ENCODE measurements at places on chromosomes 7 and 10. TPM values are rescaled to one million over a fixed set of nuclear protein-coding genes. Genes with fewer than 3 reads are reported as not detected.

The CNPY1 gene
- total RNA-seq = not detected

The GIMAP2 gene
- 4.7 TPM for total RNA-seq

The TMEM176B gene
- 7.3 TPM for total RNA-seq

The FFAR4 gene
- total RNA-seq = 0.61 TPM

The EPHA1 gene
- 21.6 TPM for total RNA-seq

The OR6V1 gene
- not detected for total RNA-seq

GRCh38 chr7:92448205-92448747 is 994 bp downstream of the GATAD1 start:
- H3K4me3 ChIP-seq = peak overlapping the region; percentile 77
- peak; percentile 40 for DNase-seq

DNA sequence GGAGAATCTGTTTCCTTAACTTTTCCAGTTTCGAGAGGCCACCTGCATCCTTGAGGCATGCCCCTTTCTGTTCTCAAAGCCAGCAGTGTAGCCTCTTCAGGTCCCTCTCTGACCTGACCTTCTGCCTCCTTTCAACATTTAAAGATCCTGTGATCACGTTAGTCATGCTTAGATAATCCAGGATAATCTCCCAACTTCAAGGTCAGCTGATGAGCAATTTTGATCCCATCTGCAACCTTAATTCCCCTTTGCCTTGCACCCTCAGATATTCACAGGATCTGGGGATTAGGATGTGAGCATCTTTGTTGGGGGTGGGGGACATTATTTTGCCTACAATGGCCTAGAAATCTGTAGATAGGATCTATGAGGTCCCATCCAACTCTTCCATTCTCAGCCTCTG is 8.0 kb downstream of the HKDC1 start:
- peaks cover 74% of the 10 kb centered on the region for H3K4me1 ChIP-seq
- H3K27ac ChIP-seq = peak overlapping the region; percentile 37
- peaks cover 93% of the 10 kb centered on the region for H3K36me3 ChIP-seq
- no peak overlapping the region for H3K4me3 ChIP-seq

GRCh38 chr10:121113385-121113696 is 262.2 kb downstream of the WDR11 start:
- H3K27me3 ChIP-seq = no peaks in the 10 kb centered on the region
- H3K36me3 ChIP-seq = no peaks in the 10 kb centered on the region
- H3K27ac ChIP-seq = peak overlapping the region; percentile 42
- H3K4me3 ChIP-seq = peak overlapping the region; percentile 5

DNA sequence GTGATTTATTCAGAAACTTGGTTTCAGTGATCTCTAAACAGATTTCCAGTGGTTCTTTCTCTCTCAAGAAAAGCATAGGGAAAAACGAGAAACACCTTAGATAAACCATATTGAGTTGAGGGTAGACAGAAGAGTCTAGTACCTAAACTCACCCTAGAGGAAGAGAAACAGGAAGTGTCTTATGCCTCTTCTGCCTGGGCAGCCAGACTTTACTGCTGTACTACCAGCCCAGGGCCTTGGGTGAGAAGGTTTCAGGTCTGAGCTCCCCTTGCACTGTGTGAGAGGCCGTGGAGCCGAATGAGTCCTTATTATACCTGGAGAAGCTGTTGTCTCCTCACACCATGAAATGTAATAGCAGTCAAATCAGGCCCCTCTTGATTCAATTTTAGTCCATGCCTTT is 18.2 kb downstream of the HIF1AN start:
- no peak for DNase-seq
- H3K36me3 ChIP-seq = peaks cover 15% of the 10 kb centered on the region
- no peak overlapping the region for H3K4me3 ChIP-seq
- H3K27me3 ChIP-seq = no peaks in the 10 kb centered on the region
- no peak overlapping the region for H3K27ac ChIP-seq
- no peaks in the 10 kb centered on the region for H3K4me1 ChIP-seq

GRCh38 chr7:46385662-46386309 is 464.7 kb upstream of the IGFBP3 start:
- no peaks in the 10 kb centered on the region for H3K27me3 ChIP-seq
- no peak for DNase-seq
- H3K4me3 ChIP-seq = no peak overlapping the region
- no peaks in the 10 kb centered on the region for H3K36me3 ChIP-seq

- H3K4me1 ChIP-seq = no peaks in the 10 kb centered on the region
- no peaks in the 10 kb centered on the region for H3K36me3 ChIP-seq
- H3K27me3 ChIP-seq = no peaks in the 10 kb centered on the region
- no peak overlapping the region for H3K27ac ChIP-seq
- no peak for DNase-seq
Measured at GRCh38 chr10:8238986-8239385, 184.5 kb downstream of the GATA3 start.

DNA sequence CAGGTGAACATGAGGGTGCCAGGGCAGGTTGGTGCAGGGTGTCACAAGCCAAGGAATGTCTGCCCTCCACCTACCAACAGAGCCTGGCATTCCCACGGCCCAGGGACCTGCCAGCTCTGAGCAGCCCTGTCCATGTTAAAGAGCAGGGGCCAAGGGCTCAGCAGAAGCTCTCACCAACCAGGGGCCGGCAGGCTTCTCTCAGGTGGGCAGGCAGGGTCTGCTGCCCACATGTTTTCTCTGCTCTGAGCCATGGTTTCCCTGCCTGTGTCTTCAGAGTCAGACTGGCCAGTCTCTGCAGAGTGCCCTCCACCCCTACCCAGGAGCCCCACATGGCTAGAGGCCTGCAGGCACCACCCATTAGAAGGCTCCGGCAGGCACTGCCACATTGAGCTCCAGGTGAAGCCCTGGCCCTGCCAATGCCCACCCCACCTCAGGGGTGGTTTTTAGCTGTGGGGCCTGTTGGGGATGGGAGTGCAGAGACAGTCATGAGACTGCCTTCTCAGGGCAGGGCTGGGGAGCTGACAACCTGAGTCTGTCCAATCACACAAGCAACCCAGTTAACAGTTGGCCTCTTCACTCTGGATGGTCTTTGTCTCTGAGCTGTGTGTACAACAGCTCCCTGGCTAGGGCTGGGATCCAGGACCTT is 135.9 kb downstream of the ARHGAP22 start:
- no peaks in the 10 kb centered on the region for H3K36me3 ChIP-seq
- H3K4me1 ChIP-seq = no peaks in the 10 kb centered on the region
- H3K4me3 ChIP-seq = no peak overlapping the region
- no peak overlapping the region for H3K27ac ChIP-seq
- H3K27me3 ChIP-seq = peaks cover 31% of the 10 kb centered on the region

DNA sequence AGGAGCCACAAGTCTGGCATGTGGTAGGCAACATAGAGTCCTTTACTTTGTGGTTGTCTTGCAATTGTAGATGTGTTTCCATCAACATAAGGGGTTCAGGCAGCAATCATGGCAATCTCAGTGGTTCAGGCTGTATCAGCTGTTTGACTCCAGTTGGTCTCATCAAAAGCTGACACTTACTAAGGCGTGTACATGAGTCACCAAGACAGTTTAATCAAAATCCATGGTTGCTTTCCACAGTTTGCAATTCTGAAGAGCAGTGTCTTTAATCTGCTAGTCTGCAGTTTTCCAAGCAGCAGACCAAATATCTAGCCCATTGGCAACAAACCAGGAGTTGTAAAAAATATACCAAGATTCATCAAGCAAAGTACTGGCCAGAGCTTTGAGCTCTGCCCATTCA is 210.2 kb downstream of the MDFIC start:
- peaks cover 4% of the 10 kb centered on the region for H3K36me3 ChIP-seq
- H3K27me3 ChIP-seq = no peaks in the 10 kb centered on the region
- no peak overlapping the region for H3K4me3 ChIP-seq
- no peak overlapping the region for H3K27ac ChIP-seq

- no peak for DNase-seq
- H3K27ac ChIP-seq = no peak overlapping the region
- H3K36me3 ChIP-seq = no peaks in the 10 kb centered on the region
- H3K4me3 ChIP-seq = peak overlapping the region; percentile 29
- H3K27me3 ChIP-seq = no peaks in the 10 kb centered on the region
- H3K4me1 ChIP-seq = peaks cover 11% of the 10 kb centered on the region
Measured at GRCh38 chr10:22666287-22667092, 47.9 kb downstream of the PIP4K2A start.

DNA sequence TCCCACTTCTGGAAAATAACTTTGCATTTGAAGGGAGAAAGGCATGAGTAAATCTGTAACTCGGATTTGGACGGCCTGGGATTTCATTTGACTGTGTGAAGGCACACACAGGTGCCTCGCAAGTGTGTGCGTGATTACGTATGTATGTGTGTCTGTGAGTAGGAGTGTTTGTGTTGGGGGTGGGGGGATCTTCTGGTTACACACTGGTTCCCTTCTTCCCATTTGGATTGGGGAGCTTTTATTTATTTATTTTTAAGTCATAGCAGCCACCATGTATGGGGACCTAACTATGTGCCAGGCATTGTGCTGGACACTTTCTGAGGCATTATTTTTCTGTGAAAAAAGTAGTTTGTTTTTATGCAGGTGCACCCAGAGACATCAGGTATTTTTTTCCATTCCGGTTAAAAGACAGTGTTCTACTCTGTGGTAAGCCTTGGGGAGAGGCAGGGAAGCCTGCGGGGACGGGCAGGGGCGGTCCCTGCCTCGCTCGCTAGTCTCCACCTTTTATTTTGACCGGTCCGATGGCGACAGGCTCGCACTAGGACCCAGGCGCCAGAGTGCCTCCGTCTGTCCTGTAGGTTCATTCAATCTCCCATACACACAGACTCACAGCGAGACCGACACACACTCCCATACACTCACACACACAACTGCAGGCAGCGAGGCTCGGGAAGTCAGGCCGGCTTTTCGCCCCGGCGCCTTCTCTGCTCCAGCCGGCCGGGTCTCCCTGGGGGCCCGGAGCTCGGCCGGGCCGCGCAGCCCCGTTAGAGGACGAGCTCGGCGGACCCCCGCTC is at the start of gene MXI1:
Gene MXI1 (plus strand): TSS at position 595 of the 794 bp plus-strand sequence. CDS start 204 bp downstream, outside the sequence.
- peak within 1 kb of the TSS; percentile 81 for H3K4me3 ChIP-seq
- H3K36me3 ChIP-seq = peaks cover 43% of the 10 kb centered on the region
- DNase-seq = peak; percentile 61
- H3K27me3 ChIP-seq = no peaks in the 10 kb centered on the region

DNA sequence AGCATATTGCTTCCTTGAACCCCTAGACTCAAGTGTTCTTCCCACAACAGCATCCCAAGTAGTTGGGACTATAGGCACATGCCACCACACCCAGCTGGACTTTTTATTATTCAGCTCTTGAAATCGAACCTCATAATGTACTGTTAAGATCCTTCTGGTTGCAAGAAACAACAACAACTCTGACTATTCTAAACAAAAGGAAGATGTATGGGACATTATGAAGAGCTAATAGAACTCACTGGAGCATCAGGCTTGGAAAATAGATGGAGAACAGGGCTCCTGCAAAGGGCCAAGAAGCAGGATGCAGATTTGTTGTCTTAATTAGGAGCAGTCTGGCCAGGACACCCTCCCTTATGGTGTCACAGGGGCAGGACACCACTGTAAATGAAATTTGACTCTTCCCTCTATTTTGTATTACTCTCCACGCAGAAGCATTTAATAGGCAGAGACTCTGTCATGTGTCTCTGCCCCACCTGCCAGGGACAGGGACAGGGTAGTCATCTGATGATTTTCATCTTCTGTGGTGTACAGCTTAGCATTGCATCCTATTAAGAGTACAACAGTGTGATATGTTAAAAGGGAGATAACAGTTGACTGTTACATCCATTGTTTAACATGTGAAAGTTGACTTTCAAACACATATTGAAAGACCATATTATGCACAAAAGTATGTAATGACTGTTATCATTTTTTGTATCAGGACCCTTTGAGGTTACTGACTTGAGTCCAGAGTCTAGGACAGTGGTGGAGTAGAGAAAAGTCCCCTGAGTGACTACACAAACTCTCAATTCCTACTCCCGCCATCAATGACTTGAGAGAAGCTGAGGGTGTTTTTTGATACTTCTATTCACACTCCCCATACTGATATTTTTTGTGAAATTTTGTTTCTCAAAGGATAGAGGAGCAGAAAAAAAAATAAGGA is 157.3 kb downstream of the LRRC4 start:
- H3K4me1 ChIP-seq = peaks cover 3% of the 10 kb centered on the region
- no peak for DNase-seq
- no peak overlapping the region for H3K4me3 ChIP-seq
- H3K36me3 ChIP-seq = peaks cover 1% of the 10 kb centered on the region

DNA sequence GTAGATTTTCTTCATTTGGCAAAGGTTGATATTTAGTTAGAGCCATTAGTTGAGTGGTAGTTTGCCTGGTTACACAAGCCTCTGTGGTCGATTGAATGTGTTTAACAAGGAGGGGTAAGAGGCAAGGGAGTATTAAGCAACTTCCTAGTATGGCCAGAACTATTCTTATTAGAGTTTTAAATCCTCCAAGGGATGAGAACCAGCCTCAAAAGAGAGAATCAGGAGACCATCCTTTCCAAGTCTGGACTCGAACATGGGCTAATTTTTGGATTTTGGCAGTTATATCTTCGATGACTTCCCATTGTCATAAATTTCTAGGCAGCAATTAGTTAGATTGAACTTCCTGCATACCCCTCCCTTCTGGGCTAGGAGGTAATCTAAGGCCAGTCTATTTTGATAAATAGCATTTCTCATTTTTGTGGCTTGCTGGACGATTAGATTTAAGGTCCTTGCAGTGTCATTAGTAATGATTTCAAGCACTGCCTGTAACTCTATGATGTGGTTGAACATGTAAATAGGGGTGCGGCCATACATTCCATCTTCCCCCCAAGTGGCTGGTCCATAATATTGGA is 219.5 kb upstream of the KCND2 start:
- H3K36me3 ChIP-seq = no peaks in the 10 kb centered on the region
- no peak overlapping the region for H3K4me3 ChIP-seq
- peak overlapping the region; percentile 69 for H3K27ac ChIP-seq
- DNase-seq = no peak
- H3K4me1 ChIP-seq = peaks cover 42% of the 10 kb centered on the region

GRCh38 chr7:129115676-129116075 is 28.8 kb upstream of the TSPAN33 start:
- no peak for DNase-seq
- H3K4me1 ChIP-seq = no peaks in the 10 kb centered on the region
- H3K4me3 ChIP-seq = no peak overlapping the region
- peaks cover 5% of the 10 kb centered on the region for H3K27me3 ChIP-seq

DNA sequence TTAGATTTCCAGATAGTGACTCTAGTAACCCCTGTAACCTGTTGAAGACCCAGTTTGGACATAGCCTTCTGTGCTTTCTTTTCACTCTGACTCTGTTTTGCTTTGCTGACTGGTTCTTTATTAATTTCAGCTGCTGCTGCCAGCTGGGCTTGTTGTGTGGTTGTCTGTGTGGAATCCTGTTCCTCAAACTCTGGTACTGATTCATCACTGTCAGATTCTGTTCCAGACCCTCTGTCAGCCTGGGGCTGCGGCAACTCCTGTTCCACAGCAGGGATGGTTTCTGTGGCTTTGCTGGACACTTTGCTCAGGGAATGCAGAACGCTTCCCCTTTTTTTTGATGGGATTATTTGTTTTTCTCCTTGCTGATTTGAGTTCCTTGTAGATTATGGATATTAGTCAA is 104.9 kb downstream of the SEC23IP start:
- H3K4me3 ChIP-seq = no peak overlapping the region
- no peaks in the 10 kb centered on the region for H3K27me3 ChIP-seq
- H3K4me1 ChIP-seq = no peaks in the 10 kb centered on the region
- DNase-seq = no peak
- no peaks in the 10 kb centered on the region for H3K36me3 ChIP-seq
- H3K27ac ChIP-seq = no peak overlapping the region

- no peaks in the 10 kb centered on the region for H3K4me1 ChIP-seq
- H3K4me3 ChIP-seq = no peak overlapping the region
- H3K27ac ChIP-seq = no peak overlapping the region
- peaks cover 19% of the 10 kb centered on the region for H3K27me3 ChIP-seq
Measured at GRCh38 chr7:107858280-107858679, 32.7 kb upstream of the DLD start.

GRCh38 chr7:121337398-121337797 is 8.6 kb downstream of the WNT16 start:
- no peak overlapping the region for H3K27ac ChIP-seq
- H3K4me1 ChIP-seq = no peaks in the 10 kb centered on the region
- peaks cover 12% of the 10 kb centered on the region for H3K36me3 ChIP-seq
- no peaks in the 10 kb centered on the region for H3K27me3 ChIP-seq
- peak; percentile 16 for DNase-seq
- H3K4me3 ChIP-seq = no peak overlapping the region
